ENCODE measurements at places on chromosomes 1 and 21.

GRCh38 chr1:116476321-116476720 lies 94.5 kb downstream of the CD58 start:
- DNase-seq = no peak

DNA sequence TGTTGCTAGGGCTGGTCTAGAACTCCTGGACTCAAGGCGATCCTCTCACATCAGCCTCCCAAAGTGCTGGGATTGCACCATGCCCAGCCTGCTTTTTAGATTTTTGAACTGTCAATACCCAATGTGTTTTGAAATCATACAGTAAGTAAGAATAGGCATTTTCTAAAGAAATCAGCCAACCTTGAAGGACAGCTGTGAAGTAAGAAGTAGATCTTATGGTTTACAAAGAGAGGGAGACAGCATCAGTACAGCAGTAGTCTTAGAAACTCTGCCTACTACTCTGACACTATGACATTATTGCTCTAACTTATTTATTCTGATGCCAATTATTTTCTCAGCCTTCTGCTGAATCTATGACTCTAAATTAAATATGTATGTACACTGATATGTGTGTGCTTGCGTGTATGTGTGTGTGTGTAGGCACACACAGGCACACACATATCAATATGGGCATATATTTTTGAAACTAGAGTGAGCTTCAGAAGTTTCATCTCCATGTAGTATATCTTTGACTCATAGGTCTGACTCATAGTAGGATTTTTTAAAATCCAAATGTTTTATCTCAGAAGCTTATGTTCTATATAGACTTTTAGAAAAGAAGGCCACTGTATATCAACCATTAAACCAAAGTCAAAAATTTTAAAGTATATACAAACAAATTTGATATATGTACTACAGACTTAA lies 140.4 kb downstream of the COL24A1 start:
- DNase-seq = no peak

DNA sequence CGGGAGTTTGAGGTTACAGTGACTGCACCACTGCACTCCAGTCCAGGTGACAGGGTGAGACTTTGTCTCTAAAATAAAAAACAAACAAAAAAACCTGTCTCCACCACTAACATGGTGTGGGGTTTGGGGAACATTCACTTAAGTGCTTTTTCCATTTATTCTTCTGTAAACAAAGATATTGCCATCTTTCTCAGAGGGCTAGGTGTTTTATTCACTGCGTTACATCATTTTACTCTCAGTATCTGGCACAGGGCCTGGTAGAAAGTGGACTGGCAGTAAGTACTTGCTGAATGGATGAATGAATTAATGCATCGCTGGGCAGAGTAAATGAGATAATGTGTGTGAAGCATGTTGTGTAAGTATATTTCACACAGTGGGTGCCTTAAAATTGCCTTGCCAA lies 20.1 kb downstream of the KIAA0040 start:
- DNase-seq = no peak

GRCh38 chr1:67171978-67172377 lies 5.7 kb downstream of the IL23R start:
- no peak for DNase-seq

GRCh38 chr1:81869307-81869706 lies 68.6 kb downstream of the ADGRL2 start:
- DNase-seq = no peak

GRCh38 chr1:110465038-110465813 lies 14.3 kb downstream of the PROK1 start:
- DNase-seq = no peak

DNA sequence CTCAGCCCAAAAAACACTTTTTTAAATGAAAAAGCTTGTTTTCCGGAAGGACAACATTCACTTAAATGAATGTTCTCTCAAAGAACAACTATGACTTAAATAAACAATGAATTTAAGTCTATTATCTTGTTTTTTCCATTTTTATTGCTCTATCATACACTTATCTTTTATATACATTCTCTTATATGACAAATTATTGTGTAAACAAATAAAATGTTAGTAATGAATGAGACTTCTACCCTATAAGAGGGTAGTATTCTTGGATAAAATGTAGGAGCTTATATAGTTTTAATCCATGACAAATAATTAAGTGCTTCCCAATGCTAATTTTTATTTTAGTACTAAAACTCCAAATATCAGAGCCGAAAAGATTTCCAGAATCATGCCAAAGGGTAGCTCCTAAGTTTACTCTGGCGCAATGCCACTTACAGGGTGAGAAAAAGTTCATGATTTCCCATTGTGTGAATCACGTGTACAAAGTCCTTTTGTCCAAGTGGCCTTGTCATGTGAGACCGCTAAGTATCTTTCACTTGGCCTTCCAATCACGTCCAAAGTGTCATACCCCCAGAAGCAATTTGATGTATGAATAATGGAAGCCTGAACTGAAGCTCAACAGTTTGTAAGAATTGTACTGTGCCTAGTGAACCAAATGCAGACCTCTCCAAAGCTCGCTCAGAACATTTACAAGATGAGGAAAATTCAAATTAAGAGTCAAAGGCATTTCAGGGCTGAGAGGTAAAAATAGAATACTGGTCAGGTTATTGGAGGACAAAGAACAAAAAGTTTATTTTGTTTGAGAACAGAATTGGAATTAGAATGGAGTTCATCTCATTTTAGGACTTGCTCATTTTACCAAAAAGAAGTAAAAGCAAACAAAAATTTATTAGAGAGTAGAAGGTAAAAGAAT lies 56.6 kb upstream of the C1orf21 start:
- no peak for DNase-seq

DNA sequence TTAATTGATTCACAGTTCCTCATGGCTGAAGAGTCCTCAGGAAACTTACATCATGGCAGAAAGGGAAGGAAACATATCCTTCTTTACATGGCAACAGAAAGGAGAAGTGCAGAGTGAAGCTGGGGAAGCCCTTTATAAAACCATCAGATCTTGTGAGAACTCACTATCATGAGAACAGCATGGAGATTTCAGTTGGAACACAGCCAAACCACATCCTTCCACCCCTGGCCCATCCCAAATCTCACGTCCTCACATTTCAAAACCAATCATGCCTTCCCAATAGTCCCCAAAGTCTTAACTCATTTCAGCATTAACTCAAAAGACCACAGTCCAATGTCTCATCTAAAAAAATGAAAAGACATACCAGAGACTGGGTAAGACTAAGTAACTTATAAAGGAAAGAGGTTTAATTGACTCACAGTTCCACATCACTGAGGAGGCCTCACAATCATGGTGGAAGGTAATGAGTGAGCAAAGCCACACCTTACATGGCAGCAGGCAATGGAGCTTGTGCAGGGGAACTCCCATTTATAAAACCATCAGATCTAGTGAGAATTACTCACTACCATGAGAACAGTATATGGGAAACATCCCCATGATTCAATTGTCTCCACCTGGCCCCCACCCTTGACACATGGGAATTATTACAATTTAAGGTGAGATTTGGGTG lies 105.2 kb downstream of the MRPL39 start:
- no peak for DNase-seq

- DNase-seq = no peak
Observed at GRCh38 chr1:244235157-244235556, 184.1 kb downstream of the ZBTB18 start.

DNA sequence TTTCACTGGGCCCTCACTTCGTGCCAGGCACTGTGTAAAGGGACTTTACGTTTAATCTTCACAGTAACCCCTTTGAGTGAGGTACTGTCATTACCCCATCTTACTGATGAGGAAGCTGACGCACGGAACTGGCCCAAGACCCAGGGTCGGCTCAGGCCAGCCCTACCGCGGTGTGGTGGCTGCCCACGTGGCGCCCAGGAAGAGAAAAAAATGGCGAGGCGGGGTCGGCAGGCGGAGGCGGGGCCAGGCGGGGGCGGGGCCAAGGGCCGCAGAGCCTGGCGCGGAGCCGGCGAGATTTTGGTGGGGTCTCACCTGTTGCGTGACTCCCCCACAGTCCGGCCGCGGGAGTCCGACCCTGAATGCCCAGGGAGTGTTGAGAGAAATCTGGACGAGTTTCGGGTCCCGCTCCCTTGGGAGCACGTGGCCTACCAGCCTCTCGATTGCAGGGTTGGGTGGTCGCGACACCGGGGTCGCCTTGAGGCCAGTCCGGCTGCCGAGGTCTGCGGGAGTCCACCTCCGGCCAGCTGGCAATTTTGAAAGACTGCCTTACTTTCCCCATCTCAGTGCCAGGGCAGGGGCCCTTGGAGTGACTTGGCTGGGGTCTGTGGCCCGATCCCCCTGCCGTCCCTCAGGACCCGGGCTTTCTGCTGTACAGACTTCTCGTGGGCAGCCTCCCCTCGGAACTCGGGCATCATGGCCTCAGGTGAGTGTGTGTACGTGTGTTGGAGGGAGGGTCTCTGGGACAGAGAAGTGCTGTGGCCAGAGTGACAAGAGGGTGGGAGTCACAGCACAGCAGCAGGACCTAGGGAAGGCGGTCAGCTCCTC lies at the start of the genes AMPD2 and GNAT2:
TSS of gene AMPD2 (plus strand) at position 262 of the 825 bp plus-strand sequence. CDS start 1,339 bp downstream, outside the sequence.
TSS of gene GNAT2 (minus strand) at position 41 of the 825 bp plus-strand sequence. CDS start 6,746 bp downstream, outside the sequence.
- DNase-seq = peak; percentile 76

DNA sequence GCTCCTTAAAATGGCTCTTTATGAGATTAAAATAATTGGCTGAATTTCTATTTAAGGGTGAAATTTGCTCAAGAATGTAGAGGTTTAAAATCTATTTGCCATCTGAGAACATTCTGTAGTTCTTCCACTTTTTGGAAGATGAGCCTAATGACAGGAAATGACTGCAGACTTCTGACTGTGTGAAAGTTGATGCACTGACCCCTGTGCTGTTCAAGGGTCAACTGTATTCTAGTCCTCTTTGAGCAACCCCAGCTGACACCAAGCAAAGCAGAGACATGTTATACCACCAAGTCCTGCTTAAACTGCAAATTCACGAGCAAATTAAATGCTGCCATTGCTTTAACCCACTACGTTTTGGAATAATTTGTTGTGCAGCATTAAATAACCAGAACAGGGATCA lies 26.6 kb downstream of the DDAH1 start:
- DNase-seq = no peak
